ENCODE measurements at places on chromosomes 11 and 22.
A peak's percentile ranks its signal among the peaks of the same experiment; 100 is the strongest.

DNA sequence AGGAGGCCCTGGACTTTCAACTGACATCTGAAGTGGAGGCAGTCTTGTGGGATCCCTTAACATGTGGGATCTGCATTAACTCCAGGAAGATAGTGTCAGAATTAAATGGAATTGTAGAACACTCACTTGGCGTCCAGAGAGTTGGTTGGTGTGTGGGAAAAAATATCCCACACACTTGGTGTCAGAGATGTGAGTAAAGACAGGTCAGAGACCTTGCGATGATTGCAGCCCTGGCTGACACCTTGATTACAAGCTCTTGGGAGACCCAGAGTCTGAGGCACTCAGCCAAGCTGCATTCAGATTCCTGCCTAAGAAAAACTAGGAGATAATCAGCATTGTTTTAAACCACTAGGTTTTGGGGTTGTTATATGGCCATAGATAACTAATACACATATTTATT, 7.2 kb upstream of the TPCN2 start:
- DNase-seq = no peak

DNA sequence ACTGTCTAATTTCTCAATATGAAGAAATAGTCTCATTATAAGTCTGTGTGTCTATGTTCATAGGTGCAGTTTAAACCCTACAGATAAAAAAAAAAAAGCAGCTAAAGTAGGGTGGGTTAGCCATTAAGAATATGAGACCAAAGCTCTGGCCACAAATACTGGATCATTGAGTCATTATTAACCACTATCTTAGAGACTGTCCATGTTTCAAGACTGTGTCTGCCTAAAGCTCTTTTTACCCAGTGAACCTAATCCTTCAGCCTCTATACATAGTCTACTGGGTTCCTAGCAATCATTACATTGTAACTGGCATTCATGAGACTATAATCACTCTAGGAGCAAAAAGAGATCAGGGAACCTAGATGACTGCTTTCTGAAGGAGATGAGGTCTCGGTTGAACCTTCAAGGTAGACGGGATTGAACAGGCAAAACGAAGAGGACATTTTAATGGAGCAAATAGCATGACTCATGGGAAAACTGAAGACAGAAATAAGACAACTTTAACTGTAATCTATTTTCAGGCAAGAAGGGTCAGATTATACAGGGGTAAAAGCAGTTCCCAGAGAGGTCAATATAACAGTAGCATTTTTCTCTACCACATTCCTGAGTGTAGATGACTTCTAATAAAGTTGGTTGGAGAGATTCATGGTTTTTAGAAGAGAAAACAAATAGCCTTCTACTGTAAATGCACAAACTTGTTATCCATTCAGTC, 64.0 kb upstream of the FIBIN start:
- no peak for DNase-seq

DNA sequence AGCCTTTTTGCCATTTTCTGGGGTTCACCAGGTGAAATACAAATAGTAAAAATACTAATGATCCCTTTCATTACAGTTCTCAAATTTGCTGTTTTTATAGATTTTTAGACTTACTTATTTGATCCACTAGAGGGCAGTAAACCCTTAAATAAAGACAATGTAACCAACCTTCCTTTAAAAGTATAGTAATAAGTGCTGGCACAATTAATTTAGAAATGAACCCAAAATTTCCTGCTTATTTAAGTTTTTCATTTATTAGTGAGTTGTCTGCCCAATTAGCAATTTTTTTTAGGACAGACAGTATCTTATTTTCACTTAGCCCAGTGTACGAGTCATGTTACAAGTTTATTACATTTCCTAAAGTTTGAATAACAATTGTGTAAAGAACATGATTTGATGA, 4.7 kb downstream of the DDIAS start:
- no peak for DNase-seq

- no peak for DNase-seq
These were observed 2.2 kb upstream of the RPS6KA4 start for GRCh38 chr11:64356498-64357411.

GRCh38 chr11:73308003-73308960, at the start of gene ARHGEF17:
TSS of gene ARHGEF17 (plus strand) at chr11:73308276. CDS start at chr11:73308639, 363 bp downstream.
- peak; percentile 46 for DNase-seq

GRCh38 chr11:970319-970871, 44.7 kb downstream of the AP2A2 start:
- no peak for DNase-seq

DNA sequence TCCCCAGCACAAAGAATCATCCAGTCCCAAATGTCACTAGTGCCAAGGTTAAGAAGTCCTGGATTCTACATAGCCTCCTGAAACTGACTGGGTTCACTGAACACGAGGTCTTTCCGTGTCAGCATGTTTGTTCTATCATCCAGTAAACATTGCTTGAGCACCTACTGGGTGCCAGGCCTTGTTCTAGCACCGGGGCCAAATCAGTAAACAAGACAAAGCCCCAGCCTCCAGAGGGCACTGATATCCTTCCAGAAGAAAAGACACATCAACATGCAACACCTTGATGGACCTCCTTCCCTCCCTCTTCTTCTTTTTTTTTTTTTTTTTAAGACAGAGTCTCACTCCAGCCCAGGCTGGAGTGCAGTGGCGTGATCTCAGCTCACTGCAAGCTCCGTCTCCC, 26.9 kb downstream of the TPST2 start:
- no peak for DNase-seq

GRCh38 chr11:94455861-94456260, 37.8 kb downstream of the MRE11 start:
- DNase-seq = no peak

DNA sequence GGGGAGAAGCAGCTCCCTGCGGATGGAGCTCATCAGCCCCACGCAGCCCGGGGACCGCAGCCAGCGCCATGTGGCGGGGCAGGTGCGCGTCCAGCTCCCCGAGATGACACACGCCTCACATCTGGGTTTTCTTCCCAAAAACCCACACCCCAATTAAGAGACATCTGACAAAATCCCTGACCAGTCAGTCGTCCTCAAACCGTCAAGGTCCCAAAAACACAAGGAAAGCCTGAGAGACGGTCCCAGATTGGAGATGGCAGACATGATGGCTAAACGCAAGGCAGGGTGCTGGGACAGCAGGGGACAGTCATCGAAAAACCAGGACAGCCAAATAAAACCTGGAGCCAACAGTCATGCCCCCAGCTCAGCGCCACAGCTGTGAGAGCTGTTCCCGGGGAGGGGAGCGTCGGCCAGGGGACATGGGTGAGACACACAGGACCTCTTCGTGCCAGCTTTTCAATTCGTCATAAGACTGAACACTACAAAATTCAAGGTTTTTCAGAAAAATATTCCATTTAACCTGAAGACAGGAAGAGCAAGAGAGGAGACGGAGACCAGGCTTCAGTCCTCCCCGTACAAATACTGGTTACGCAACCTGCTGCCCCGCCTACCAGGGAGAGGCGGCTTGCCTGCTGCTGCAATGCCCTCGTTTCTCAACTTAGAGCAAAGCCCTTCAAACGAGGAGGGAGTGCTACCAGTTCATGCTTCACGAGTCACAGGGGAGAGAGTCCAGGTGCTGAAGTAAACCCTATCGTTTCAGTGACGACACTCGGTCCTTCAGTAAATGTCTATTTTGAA, 10.5 kb downstream of the TOLLIP start:
- peak; percentile 19 for DNase-seq

- DNase-seq = no peak
These were observed 229.0 kb upstream of the ZC3H12C start for GRCh38 chr11:109864151-109864661.

GRCh38 chr11:14750911-14751310, 107.3 kb downstream of the PDE3B start:
- DNase-seq = no peak

DNA sequence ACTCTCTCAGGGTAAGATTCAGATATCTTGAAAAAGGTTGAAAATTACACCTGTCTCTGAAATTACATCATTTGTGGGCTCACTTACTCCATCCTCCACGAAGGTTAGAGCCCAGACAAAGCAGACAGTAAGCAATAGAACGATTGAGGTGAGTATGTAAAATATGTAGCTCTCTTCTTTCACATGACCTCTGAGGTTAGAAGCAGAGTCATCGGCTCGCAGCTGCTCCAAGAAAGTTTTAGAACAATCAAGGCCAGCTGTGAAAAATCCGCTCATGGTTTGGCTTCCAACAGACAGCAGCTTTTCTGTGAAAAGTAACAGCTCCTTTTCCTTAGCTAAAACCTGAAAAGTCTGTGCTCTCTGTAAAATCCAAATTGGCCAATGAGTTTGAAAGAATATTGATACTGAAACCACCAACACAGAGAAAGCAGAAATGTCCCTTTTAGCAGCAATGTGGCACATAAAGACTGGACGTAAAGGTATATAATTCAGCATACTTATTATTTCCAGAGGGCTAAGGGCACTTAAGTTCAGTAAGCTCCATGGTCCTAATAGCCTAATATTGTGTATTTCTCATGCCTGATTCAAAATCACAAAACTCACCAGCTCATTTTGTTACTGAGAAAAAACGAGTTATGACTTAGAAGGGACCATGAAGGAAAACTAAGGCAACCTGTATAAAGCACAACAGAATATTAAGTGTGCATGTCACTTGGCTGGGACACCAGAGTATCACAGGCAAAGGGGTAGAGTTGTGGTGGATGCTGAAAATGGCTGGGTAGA, 78.2 kb downstream of the FAM76B start:
- DNase-seq = no peak

DNA sequence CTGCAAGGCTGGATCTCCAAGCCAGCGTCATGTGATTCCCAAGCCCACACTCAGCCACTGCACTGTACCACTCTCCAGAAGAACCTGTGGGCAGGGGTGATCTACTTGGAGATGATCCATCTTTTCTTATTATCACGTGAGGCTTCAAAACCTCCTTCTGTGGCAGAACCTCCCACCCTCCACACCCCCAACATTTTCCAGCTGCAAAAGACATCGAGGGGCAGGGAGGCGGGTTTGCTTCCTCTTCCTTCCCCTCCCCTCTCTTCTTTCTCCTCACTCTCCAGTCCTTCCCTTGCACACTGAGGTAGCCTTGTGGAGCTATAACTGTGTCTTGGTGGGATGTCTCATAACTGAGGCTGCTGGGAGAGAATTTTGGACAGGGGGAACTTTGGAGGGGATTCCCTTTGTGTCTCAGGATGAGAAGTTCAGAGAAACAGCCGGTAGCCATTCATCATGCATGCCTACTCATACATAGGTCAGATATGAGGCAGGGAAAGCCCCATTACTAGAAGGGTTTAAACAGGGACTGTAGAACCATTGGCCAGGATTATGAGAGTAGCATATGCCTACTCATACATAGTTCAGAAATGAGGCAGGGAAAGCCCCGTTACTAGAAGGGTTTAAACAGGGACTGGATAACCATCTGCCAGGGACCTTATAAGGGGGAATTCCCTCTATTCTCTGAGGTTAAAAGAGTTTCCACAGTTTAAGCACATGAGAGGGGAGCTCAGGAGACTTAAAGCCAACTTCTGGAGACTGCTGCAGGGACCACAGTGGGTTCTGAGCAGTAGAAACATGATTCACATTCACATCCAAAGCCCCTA, 420.7 kb upstream of the CADM1 start:
- no peak for DNase-seq

GRCh38 chr11:96307776-96308140, 35.2 kb downstream of the MAML2 start:
- no peak for DNase-seq

DNA sequence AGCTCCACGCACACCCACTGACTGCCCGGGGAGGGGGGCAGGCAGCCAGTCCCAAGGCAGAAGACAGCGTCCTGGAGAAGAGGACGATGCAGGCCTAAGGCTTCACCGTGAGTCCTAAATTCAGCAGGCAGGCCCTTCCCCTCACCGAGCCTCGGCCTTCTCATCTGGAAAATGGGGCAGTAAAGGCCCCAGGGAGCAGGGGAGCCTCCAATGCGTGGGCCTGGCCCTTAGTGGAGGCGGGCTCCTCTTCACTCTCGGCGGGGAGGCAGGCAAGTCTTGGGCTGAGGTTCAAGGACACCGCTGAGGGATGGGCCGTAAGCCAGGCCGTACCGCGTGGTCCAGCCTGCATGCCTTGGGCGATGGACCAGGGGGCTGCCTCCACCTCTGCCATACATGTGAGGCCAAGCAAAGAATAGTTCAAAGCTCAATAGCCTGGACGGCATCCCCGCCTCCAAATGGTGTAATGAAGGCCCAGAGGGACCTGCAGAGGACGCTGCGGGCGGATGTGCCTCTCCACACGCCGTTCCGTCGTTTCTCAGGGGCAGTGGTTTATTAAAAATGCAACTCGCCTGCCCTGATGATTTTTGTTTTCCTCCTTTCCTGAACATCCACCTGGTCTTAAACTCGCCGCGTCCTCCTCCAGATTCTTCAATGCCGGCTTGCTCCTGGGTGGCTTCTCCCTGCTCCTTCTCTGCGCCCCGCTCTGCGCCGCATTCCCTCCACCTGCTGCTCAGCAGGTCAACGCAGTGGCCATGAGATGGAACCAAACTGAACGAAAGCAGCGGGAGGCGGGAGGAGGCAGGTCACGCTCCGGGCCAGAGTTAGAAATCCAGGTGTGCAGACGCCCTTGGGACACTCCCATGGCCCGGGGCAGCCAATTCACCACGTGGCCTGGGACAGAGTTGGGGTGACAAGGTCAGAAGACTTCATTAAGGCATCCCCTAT, 627.8 kb downstream of the TBC1D22A start:
- no peak for DNase-seq

GRCh38 chr11:111938687-111939160, 1.6 kb downstream of the DIXDC1 start:
- DNase-seq = peak; percentile 66

GRCh38 chr11:73156114-73156513, 14.0 kb upstream of the FCHSD2 start:
- DNase-seq = no peak

- no peak for DNase-seq
These were observed 30.8 kb downstream of the MRTFA start for GRCh38 chr22:40605761-40606160.

DNA sequence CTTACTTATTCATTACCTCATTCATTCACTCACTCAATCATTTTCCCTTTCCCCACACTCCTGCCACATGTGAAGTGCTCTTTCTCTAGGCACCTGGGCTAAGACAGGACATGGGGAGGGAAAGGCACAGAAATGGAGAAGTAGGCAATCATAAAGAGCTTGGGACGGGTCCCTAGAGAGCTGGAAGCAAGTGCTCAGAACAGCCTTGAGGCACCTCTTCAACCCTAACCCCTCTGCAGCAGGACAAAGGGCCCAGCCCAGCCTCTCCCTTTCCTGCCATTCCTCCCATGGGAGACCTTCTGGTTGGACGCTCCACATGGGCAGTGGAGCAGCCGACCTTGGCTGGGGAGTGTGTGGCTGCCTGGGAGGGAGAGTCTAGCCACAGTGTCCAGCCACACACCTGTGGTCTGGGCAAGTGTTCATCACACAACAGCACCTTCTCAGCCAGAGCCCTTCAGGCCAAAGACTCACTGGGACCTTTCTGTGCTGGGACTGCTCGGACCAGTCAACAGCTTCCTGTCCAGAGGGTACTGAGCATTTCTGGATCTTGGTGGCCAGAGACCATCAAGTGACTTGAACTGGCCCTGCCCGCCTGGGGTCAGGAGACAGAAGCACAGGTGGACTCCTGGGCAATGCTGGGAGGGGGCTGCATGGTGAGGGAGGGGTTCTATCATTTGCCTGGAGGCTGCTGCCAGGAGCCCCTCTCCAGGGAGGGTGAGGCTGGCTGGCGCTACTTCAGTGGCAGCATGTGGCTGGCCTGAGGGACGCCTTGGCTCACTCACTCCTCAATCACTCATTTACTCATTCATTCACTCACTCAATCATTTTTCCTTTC, 1.0 kb upstream of the MUC5AC start:
- DNase-seq = peak; percentile 35

- DNase-seq = no peak
These were observed 32.6 kb upstream of the CRYBB3 start for GRCh38 chr22:25167082-25167481.
